K562 (cell line): ENCODE measurements at places on chromosomes 7 and 10.

DNA sequence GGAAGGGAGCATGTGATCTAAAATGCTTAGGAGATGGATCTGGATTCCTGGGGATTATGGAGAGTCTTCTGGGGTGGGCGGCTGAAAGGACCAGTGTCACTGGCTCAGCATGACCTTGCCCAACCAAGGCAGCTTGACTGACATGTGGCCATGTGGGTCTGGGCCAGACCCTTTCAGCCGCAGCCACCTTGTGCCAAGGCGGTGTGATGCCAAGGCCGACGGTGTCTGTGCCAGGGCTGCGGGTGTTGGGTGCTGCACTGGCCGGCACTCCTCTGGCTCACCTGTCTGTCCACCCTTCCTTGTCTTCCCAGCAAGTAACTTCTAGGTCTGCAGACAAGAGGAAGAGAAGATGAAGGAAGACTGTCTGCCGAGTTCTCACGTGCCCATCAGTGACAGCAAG lies 8.8 kb downstream of the DEPP1 start:
- no peak for DNase-seq

- no peak for DNase-seq
Measured at GRCh38 chr10:114915294-114915693, 22.7 kb upstream of the TRUB1 start.

- peak; percentile 44 for DNase-seq
Measured at GRCh38 chr7:74617180-74617744, 40.3 kb upstream of the GTF2I start.

GRCh38 chr10:1594372-1595241 lies 142.7 kb downstream of the ADARB2 start:
- DNase-seq = no peak

GRCh38 chr7:30986738-30987137 lies 23.0 kb downstream of the GHRHR start:
- DNase-seq = no peak

DNA sequence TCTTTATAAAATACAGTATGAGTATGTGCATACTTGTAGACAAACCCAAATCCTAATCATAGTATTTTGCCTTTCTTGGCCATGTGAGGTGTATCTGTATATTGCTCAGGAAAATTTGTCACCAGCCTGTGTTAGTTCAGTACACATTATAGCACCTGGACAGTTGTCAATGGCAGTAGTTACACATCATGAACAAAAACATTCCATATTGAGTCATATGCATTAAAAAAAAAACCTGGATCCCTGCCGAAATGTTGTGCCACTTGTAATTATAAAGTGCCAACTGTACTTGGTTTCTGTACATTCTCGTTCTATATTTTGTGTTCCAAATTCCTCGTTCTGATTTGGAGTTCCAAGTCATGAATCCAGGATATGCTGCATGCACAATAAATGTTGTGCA lies 410.4 kb downstream of the INHBA start:
- DNase-seq = no peak

GRCh38 chr10:68594405-68594804 lies 34.3 kb downstream of the TET1 start:
- peak; percentile 51 for DNase-seq

DNA sequence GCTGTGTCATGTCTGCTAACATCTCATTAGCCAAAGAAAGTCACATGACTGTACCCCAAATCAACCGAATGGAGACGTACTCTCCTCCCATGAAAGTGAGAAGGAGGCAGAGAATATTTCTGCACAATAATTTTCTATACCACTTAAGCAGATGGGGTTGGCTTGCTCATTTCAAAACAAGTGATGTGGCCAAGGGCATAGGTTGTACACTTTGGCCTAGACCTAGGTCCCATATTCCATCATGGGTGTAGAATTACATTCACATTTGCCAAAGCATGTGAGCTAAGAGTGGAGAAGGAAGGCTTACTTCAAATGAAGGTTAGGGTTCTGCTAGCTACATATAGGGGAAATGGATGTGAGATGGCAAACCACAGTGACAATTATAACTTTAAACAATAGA lies 83.0 kb downstream of the ZNF365 start:
- no peak for DNase-seq

DNA sequence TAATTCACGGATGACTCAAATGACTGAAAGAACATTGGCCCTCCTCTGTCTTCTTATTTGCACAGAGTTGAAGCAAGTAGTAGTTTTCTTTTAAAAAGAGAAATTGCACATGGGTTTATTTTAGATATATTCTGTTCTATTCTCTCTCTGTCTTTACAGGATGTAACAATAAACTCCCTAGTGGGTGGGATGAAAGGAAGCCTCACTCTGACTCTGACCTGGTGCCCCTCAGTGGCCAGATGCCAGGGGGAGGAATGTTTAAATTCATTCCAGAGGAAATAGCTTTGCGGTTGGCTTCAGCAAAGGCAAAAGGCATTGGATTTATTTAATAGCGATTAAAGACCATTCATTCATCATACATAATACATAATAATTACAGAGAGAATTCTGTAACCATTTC lies 156.4 kb upstream of the MTPN start:
- no peak for DNase-seq

- no peak for DNase-seq
Measured at GRCh38 chr10:100349087-100349486, 2.1 kb downstream of the SCD start.

DNA sequence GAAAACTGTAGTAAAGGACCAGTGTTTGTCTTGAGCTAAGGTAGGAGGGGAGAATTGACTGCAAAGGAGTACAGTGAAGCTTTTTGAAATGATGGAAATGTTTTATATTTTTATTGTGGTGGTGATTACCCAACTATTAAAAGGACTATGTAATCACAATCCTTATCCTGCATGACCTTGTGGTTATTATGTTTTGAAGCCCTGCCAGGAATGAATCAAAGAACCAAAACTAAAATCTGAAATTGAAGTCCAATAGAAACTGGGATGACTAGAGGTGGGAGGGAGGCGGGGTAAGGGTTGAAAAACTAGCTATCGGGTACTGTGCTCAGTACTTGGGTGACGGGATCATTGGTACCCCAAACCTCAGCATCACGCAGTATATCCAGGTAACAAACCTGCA lies 8.2 kb downstream of the CCDC7 start:
- no peak for DNase-seq

GRCh38 chr7:2968176-2968575 lies 75.5 kb downstream of the CARD11 start:
- DNase-seq = no peak

GRCh38 chr7:90188281-90188680 lies 23.3 kb upstream of the STEAP2 start:
- DNase-seq = no peak

- no peak for DNase-seq
Measured at GRCh38 chr10:62188021-62188616, 80.5 kb downstream of the RTKN2 start.

GRCh38 chr10:44952779-44953231 lies 6.8 kb upstream of the RASSF4 start:
- no peak for DNase-seq

DNA sequence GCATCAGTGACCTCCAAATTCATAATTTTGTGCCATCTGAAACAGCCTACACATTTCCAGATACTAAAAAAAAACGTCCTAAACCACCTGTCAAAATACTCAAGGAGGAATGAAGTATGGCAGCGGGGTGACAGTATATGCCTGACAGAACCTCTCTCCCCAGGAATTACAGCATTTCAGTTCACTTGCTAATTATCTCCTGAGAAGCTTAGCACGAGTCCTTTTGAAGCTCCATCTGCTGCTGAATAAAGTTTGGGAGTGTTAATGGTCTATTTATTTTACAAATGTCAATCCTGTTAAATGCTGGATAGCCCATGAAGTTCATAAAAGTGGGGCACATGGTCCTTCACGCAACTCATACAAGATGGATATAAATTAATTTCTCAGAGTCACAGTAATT lies 29.4 kb upstream of the ANLN start:
- no peak for DNase-seq

GRCh38 chr10:16995867-16996529 lies 133.6 kb downstream of the CUBN start:
- DNase-seq = peak; percentile 74

- DNase-seq = no peak
Measured at GRCh38 chr7:137434946-137435345, 91.4 kb upstream of the PTN start.

GRCh38 chr7:81300753-81301152 lies 381.9 kb upstream of the SEMA3C start:
- no peak for DNase-seq

GRCh38 chr7:134182078-134182477 lies 54.9 kb downstream of the LRGUK start:
- DNase-seq = no peak
